ENCODE measurements at places on chromosomes 11 and 22.

DNA sequence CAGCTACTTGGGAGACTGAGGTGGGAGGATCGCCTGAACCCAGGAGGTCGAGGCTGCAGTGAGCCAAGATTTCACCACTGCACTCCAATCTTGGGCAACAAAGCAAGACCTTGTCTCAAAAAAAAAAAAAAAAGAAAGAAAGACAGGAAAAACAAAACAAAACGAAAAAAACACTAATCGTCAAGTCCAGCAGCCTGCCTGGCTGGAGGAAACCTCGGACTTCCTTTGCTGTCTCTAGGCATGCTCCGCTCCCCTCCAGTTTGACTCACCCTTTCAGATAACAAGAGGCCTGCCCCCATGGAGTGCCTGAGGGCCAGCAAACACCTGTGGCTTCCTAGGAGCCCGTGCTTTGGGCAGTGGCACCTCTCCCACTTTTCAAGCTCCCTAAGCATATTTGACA, 28.8 kb upstream of the CHKA start:
- no peak for DNase-seq

DNA sequence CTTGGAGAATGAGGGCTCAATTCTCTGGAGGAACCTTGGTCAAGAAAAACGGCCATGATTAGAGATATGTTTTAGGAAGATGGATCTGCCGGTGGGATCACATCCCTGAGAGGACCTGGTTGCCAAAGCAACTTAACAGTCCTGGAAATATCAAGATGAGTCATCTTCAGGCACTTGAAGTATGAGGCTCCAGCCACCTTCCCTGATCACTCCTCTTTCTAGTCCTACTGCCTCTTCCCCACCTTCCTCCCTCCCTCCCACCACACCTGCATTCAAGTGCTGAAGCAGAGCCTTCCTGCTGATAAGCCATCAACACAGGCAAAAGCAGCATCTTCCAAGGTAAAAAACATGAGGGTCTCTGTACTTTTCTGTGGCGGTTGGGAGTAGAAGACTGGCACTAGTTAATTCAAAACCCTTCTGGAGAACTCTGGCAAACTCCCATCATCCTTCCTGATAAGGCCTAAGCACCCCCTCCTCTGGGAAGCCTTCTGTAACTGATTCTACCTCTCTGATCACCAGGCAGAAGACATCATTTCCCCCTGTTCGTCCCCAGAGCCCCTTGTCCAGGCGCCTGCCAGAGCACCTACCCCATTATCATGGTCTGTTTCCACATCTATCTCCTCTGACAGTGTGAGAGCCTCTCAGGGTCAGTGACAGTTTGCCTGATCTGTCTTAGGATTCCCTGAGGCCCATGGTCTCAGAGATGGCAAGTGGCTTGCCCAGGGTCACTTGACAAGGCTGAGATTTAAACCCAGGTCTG, 79.8 kb downstream of the CLPB start:
- no peak for DNase-seq

DNA sequence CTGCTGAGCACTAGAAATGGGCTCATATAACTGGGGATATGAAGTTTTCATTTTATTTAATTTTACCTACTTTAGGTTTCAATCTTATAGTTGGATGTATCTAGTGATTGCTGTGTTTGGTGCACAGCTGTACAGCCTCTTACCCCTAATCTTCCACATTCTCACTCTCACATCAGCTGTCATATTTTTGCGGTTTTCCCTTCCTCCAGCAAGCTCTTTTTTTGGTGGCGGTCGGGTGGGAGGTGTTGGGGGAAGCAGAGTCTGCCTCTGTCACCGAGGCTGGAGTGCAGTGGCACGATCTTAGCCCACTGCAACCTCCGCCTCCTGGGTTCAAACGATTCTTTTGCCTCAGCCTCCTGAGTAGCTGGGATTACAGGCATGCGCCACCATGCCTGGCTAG, 445.1 kb upstream of the ISX start:
- DNase-seq: no peak

- DNase-seq: no peak
These were observed 45.3 kb downstream of the SGSM3 start for GRCh38 chr22:40415531-40416266.

DNA sequence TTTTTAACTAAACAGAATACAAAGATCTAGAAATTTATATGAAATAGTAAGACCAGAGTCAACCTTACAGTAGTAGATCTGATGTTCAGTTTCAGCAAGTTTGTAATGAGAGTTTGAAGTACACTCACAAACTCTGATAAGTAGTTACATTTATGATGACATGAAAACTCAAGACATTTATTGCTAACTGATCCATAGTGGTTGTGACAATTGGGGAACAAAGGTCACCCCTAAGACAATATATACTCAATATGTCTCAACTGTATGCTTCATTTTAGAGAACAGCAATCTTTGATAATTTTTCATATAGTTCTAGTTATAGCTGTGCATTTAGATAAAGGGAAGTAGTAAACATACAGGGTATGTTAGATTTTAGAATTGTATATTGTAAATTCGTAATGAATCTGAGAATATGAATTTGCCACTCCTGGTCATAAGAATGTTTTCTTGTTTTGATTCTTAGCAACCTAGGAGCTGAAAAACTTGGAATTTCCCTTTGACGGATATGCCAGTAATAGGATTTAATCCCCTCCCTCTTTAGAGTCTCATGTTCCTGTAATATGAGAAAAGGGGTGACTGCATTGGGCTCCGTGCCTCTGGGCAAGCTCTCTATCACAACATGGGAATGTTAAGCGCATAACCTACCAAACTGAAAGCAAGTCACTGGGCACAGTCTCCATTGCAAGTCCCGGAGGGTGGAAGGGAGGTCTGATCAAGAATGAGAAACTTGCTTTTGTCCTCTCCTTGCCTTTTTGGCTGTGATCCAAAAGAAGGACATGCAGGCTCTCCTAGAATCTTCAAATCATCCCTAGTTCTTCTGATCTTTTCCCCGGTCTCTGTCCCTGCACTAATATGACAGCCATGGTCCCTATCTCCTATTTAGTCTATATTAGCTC, 11.4 kb downstream of the OR10D3 start:
- no peak for DNase-seq

- DNase-seq: no peak
These were observed 8.3 kb upstream of the SIDT2 start for GRCh38 chr11:117170210-117170609.

- no peak for DNase-seq
These were observed 6.5 kb downstream of the RFPL3 start for GRCh38 chr22:32364210-32364609.

GRCh38 chr11:41020259-41020658, 439.2 kb downstream of the LRRC4C start:
- no peak for DNase-seq

GRCh38 chr11:2100361-2101170, 38.6 kb downstream of the IGF2 start:
- DNase-seq: no peak

- no peak for DNase-seq
These were observed 38.5 kb downstream of the RIBC2 start for GRCh38 chr22:45451972-45452371.

DNA sequence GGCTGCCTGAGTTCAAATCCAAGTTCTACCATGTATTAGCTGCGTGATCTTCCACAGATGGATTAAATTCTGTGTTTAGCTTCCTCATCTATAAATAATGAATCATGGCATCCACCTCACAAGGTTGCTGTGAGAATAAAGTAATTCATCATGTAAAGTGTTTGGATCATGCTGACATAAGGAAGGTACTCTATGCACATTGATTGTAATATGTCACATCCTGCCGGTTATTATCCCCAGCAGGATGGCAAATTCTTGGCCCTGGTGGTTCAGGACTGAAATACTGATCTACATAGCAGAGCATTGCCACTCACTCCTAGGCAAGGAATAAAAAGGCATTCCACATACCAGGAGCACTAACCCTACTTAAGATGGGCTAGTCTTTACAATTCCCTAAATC, 40.8 kb downstream of the LGR4 start:
- DNase-seq: no peak

- no peak for DNase-seq
These were observed 82.7 kb downstream of the PHF21A start for GRCh38 chr11:46038529-46038928.

DNA sequence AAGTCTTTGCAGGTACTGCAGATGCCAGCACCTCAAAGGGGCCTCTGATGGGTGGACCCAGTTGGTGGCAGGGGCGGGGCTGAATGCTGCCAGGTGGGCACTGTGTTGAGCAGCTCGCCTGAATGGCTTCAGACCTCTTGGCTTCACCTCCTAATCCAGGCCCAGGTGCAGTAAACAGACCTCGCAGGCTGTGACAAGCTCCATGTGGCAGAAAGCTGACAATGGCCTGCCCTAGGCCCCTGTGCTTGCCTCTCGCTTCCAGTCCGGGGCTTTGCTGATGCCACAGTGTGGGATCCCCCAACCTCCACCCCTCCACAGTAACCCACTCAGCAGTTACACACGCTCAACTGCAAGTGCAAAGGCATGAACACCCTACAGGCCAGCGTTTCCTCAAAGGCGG, 9.4 kb downstream of the IGLL1 start:
- DNase-seq: no peak

DNA sequence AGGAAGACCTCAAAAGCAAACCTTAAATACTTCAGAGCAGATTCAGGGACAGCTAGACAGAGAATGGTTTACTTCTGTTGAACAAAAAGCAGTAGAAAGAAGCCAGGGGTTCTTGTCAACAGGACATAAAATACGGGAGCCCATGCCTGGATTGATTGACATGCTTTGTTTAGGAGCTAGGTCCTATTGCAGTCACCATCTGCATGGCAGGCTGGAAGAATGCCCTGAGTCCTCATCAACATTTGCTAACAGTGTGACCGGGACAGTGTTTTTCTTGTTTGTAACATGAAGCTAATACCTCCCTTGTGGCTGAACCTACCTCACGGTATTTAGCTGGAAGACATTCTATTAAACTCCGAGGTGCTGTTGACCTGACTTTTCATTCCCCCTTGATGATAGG, 225.4 kb downstream of the NTM start:
- DNase-seq: no peak

DNA sequence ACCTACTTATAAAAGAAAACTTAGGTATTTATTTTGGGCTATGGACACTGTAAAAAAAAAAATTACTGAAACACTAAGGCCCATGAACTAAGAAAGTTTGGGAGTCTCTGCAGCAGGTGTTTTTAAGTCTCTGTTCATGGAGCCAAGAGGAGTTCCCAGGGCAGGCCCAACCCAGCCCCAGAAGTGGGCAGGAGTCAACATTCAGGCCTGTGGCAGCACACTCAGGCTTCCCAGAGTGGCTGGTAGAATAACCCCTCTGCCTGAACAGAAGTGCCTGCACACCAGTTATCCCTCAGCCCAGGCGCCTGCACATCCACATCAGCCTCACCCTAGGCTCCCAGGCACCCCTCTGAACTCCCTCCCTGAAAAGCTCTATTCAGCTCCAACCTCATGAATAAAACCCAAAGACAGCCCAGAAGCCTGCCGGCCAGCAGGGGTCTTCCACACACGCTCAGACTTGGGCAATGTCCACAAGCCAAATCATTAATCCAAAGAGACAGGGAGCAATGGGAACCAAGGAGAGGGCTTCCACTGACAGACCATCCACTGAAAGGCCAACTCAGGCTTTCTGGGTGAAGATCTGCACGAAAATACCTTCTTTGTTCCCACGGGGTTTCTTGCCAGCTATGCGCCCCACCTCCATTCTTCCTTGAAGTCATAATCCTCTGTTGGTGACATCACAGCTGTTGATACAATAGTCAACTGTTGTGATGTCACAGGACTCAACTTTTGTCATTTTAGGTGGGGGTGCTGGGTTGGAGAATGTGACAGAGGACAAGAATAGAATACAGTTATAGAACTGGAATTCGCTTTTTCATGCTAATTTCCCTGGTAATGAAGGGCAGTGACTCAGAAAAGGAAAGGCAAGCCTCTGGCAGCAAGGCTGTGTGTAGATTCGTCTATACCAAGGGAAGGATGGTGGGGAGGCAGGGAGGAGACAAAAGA, 83.7 kb downstream of the RPL27A start:
- DNase-seq: no peak

DNA sequence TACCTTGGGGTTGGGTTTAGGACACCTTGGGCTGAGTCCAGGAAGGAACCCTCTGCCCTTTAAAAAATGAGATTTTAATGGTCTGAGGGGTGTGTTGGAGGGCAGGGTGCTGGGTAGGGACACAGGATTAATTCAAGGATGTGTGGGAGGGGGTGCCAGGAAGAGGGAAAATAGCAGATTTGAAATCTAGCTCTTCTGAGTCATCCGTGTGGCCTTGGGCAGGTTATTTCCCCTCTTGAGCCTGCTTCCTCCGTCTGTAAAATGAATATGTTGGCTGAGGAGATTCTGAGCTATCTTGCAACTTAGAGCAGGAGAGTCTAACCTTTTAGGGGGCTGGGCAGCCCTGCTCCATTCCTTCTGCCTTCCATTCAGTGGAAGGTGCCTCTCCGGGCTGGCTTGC, 3.0 kb downstream of the TSPAN18 start:
- no peak for DNase-seq

DNA sequence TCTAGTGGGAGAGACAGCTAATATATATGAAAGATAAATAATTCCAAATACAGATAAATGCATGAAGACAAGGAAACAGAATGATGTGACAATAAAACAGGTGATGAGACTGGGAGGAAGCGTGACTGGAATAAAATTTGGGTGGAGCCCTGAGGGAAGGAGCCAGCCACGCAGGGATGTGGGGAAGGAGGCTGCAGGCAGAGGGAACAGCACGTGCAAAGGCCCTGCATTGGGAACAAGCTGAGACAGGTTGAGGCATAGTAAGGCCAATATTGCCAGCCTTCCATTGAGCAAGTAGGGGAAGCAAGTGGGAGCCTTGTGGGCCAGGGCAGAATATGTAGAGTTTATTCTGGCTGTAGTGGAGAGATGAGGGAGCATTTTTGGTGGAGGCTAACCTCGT, 107.5 kb upstream of the CRYBB3 start:
- no peak for DNase-seq

DNA sequence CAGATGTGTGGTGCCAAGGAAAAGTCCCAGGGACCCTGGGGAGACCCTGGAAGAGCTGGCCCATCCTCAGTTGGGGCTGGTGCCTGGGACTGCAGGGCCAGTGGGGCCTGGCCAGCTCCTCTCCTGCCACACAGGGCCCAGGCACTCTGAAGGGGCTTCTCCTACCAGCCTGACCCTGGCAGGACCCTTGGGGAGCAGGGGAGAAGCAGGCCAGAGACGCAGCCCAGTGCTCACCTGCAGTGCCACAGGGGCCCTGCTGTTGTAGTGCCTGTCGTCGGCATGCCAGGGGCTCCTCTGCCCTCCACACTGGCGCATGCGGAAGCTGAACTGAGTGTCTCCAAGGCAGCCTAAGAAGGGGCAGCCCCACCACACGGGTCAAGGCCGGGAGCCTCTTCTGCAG, 9.1 kb downstream of the DENND6B start:
- DNase-seq: no peak

DNA sequence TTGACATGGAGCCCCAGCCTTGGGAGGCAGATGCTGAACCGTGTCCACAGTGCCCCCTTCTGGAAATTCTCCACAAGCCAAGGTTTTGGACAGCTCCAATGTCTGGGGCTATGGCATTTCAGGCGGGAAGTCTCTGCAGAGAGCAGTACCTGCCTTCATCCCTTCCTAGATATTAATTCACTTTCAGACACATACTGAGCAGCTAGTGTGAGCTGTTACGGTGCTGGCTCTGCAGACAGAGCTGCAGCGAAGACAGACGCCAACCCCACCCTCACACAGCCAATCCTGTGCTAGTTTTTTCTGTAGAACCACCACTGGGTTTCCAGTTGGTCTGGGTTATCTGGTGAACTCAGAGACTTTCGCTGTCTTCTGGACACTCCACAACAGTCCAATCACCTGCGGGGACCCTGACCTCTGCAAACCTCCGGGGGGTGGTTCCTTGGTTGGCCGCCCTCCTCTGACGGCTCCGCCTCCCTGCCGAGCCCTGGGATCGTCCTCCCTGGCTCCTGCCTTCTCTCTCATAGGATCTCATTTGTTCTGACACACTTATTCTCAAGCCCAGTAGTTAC, 9.1 kb downstream of the LMF2 start:
- DNase-seq: peak; percentile 39

GRCh38 chr22:45210577-45210976, 30.1 kb downstream of the KIAA0930 start:
- no peak for DNase-seq

Data from cerebellar nuclear complex (tissue), 1 donor.